ENCODE measurements at places on chromosomes 7 and 10.

- DNase-seq = peak; percentile 65
These were observed 15.5 kb downstream of the SVIL start for GRCh38 chr10:29619241-29619669.

- no peak for DNase-seq
These were observed 882 bp downstream of the ZNF282 start for GRCh38 chr7:149196151-149196704.

DNA sequence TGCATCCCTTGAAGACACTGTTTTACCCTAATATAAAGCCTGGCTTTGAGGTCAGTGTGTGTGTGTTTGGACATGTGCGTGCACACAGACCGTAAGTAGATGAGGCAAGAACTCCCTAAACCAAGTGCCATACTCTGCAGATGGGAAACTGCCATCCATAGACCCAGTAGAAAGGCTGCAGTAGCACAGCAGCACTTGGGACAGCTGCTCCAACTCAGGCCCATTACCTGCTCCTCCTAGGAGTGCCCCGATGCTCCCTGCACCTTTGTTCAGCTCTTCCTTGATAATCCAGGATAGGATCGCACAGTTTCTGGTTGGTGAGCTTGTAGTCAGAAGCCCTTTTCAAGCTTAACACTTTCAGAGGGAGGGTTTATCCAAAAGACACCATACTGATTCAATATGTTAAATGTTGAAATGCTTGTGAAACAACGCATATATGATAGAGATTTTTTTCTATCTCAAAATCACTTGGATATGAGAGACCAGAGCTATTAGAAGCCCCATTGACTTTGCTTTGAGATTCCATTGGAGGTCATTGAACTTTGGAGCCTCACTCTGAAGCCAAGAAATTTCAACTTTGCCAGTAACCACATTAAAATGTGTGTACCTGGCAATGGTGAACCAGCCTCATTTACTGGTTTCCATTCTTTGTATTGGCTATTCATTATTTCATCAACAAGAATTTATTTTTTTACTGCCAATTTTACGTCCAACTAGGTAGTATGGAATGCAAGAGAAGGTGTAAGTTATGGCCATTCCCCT, 757.0 kb upstream of the GALNT17 start:
- DNase-seq = no peak

DNA sequence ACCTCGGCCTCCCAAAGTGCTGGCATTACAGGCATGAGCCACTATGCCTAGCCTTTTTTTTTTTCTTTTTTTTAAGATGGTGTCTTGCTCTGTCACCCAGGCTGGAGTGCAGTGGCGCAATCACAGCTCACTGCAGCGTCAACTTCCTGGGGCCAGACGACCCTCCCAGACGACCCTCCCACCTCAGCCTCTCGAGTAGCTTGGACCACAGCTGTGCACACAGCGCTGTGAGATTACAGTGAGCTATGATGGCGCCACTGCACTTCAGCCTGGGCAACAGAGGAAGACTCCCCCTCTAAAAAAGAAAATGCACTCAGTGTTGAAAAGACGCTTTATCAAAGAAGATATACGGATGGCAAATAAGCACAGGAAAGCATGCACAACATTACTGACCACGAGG, 16.5 kb upstream of the WIPI2 start:
- DNase-seq = no peak

- DNase-seq = no peak
These were observed 77.0 kb upstream of the INHBA start for GRCh38 chr7:41779918-41780317.

- DNase-seq = no peak
These were observed 16.5 kb upstream of the UBE2D1 start for GRCh38 chr10:58318346-58318745.

- no peak for DNase-seq
These were observed 53.3 kb downstream of the SEC23IP start for GRCh38 chr10:119945805-119946204.

DNA sequence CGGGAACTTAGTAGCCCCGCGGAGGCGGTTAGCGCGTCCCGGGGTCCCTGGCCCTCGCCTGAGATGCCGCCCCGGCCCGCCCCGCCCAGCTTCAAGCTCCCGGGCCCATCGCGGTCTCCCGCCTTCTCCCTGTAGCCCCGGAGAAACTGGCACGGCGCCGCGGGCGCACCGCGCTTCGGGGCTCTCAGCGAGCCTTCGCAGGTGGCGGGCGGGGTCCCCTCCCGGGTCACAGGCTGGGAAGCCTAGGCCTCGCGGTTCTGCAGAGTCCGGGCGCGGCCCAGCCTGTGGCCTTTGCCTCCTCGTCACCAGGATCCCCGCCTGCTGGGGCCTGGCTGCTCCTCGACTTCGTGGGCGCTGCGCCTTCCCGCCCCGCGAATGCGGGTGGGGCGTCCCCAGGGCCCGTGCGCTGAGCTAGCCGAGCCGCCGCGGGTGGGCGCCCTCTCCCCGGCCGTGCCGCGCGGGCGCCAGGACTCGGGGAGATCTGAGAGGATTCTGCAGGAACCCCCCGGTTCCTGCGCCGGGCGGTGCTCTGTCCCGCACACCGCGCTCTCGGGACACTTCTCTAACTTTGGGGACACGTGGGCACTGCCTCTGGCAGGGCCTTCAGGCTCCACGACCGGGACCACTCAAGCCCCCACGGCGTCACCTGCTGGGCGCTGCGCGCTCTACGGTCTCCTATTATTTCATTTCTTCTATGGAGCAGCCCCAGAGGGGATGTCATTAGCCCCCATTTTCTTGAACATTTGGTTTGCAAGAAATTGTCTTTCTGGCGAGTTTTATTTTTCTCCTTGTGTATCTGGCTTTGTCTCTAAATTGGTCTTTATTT, 682 bp upstream of the RGS10 start:
- peak; percentile 50 for DNase-seq

GRCh38 chr10:106438386-106438785, 726.1 kb downstream of the SORCS1 start:
- no peak for DNase-seq

GRCh38 chr7:8035647-8036518, 67.3 kb downstream of the GLCCI1 start:
- peak; percentile 62 for DNase-seq

DNA sequence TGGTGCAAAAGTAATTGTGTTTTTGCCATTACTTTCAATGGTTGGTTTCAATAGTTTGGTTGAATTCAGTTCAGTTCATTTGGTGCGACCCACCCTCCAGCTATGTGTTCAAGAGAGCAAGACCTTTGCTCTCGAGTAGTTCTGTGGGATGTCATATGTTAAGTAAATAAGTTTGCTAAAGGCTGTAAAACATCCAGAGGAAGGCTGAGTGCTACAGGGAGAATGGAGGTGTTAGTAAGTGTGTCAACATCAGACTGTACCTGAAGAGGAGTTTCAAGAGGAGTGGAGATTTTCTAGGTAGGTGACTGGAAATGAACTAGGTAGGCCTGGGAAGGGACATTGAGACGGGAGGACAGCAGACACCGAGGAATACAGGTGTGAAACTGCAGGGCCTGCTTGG, 147.7 kb downstream of the SH2D4B start:
- no peak for DNase-seq

DNA sequence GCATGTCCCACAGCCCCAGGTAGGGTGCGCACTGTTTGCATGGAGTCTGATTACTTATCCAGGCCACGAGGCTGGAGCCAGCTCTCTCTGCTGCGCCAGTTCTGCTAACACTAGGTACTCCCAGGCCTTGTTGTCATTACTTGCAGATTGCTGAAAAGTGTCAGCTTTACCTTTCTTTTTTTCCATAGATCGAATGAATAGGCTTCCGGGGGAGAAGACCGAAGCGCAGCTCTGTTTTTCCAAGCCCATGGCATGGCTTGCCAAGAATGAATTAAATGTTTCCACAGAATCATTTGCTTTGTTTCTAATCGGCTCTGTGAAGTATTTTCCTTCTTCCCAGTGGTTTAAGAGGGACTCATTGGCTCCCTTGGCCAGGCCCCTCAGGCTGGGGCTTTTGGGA, 285.8 kb downstream of the BMPER start:
- no peak for DNase-seq

DNA sequence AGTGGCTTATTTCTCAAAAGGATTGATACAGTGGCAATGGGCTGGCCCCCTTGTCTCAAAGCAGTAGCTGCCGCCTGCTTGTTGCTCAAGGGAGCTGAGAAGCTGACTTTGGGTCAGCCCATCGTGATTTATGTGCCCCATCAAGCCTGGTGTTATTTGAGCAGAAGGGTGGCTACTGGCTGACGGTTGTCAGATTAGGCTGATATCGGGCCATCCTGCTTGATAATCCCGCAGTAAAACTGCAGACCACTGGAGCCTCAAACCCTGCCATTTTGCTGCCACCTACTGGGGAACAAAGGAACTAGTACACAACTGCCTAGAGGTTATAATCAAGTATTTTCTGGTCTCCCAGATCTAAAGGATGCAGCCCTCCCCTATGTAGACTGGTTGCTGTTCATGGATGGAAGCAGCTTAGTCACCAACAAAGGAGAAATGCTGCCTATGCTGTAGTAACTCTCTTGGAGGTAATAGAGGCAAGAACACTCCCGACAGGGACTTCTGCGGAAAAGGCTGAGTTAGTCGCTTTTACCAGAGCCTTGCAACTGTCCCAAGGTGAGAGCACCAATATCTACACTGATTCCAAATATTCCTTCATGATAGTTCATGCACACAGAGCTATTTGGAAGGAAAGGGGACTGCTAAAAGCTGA, 65.9 kb upstream of the ZNF92 start:
- DNase-seq = peak; percentile 41

GRCh38 chr7:152403726-152404125, 32.1 kb downstream of the KMT2C start:
- no peak for DNase-seq

DNA sequence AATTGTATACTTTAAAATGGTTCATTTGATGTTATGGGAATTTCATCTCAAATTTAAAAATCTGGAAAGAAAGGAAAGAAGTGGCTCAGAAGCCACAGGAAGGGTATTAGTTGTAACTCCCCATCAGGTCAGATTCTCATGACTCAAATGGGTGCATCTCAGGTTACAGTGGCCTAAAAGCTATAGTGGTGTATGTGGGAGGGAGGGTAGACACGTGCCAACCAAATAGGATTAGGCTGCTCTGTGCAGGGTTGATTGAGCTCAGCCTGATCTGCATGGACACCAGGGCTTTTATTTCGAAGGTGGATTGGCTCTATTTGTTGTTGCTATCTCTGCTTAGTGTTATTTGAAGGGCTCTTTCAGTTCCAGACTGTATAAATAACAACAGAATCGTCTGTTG, 121.5 kb upstream of the PRR15 start:
- peak; percentile 10 for DNase-seq

DNA sequence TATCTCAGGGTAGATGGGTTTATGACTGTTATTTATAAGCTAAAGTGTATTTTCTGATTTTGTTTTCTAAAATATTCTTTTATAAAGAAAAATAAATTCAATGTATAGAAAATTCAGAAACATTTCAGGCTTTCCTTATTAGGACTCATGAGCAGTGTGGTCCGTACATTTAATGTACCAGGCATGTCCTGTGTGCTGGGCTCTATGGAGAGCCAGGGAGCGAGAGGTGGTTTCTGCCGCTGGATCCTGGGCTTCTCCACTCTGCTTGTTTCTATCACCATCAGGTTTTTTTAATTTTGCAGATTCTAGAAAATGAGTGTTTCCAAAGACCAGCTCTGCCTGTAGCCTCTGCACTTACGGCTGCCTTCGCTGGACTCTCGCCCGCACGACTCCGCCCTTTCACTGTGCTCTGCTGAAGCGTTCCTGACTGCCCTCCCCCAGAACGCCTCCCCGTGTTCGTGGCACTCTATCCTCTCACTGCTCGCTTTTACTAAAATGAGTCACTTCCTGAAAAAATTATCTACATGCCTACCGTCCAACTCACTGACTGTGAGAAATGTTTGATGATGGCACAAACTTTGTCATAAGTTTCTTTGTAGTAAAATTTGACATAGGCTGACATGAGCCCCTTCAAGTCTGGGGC, 188.5 kb downstream of the ZMYND11 start:
- DNase-seq = peak; percentile 98

DNA sequence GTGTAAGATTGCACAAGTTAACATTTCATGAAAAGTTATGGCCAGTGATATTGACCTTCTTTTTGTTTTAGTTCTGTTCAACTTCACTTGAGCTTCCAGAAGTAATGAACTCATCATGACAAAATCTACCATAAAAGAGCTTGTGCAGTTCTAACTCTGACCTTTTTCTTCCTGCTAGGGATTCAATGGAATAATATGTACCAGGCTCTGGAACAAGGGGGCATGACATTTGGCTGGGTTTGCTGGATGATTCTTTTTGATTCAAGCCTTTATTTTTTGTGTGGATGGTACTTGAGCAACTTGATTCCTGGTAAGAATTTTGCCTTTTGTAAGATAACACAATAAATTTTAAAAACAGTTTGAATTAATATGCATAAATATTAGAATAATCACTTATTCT, 205.0 kb downstream of the ABCA13 start:
- DNase-seq = peak; percentile 52

GRCh38 chr7:17033245-17033644, 151.5 kb upstream of the AGR3 start:
- DNase-seq = no peak

DNA sequence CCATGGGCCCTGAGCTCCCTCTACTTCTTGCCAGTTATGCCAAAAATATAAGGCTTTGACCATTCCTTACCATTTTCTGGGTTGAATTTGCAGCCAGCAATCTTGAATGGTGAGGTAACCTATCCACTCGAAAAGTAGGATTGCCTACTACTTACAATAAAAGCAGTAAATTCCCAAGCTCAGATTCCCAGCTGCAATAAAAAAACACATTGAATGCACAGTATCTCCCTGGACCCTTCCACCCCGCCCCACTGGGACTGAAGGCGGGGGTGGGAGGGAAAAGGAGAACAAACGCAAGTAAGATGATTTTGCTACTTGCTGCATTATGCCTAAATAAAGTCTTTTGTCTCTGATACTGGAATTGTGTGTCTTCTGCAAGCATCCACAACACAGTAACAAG, 301.9 kb downstream of the HGF start:
- DNase-seq = no peak

- no peak for DNase-seq
These were observed 81.7 kb upstream of the NRP1 start for GRCh38 chr10:33416209-33416608.

DNA sequence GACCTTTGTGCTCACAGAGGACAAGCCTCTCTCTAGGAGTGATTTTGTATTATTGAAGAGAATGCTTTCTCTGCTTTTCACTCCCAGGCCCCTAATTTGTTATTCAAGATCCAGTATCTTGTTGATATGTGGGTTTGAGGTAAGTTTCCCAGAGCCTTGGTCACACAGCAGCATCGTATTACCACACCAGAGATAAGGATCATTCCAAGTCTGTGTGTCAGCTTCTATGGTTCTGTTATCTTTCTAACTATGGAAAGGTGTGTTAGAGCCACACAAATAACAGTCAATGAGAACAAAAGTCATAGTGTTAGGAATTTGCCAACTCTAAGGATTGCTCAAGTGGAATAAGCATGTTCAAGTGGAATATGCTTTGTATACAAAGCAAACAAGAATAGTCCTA, 1208.3 kb downstream of the GATA3 start:
- DNase-seq = no peak
